SK-MEL-5 (cell line): ENCODE measurements at places on chromosomes 12 and 14.

- DNase-seq: peak; percentile 70
Observed at GRCh38 chr12:29591140-29592020, 93.9 kb upstream of the OVCH1 start.

DNA sequence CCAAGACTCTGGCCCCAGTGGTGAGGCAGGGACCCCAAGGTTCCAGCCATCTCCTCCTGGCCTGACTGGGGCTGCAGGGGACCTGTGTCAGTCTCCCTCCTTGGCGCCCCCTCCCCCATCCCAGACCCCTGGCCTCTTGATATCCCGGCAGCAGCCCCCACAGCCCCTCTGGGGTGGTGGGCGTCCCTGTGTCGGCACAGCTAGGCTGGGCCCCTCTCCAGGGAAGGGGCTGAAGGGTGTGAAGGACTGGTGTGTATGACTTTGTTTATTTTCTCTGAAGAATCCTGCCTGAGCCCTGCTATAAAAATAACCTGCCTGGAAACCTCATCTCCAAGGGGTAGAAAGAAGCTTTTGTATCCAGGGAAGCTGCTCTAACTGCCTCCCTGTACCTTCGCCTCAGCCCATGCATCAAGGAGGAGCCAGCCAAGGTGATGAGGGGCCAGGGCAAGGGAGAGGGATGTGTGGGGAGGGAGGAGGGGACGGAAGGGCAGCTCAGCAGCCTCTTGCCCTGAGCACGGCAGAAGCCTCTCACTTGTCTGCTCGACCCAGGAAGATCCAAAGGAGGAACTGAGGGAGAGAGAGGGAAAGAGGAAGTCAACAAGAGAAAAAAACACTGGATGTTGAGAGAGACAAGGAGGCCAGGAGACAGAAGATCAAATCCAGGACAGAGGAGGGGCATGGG is 25.4 kb upstream of the COL2A1 start:
- DNase-seq: no peak

DNA sequence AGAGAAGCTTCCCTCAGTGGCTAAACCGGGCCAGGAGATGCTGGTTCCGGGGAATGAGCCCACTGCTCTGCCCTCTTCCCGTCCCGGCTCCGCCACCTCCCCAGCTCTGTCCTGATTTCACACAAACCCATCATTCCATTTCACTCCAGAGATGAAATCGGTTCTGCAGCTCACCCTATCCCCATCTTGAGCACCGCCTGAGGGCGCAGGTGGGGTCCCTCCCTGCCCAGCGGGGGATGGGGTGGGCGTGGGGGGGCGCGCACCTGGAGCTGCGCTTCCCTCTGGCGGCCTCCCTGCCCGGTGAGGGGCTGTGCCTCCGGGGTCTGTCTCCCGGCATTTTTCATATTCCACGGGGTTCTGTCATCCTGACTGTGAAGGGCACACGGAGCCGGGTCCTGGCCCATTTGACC is 44.7 kb downstream of the NOC4L start:
- DNase-seq: no peak

DNA sequence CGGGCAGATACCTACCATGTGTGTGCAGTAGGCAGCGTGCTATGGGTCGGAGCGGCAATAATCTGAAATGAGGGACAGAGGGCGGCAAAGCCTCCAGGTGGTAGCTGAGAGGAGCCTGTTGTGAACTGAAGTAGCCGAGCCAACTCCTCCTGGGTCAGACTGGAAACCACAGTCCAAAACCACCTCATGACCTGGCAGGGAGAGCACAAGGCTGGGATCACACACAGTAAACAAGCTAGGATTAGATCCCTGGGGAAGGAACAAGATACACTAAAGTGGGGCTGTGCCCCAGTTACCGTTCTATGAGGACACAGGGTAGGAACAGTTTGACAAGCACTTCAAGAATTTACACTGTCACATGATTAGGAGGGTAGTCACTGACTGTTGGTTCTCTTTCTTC is 49.0 kb downstream of the AREL1 start:
- DNase-seq: no peak

DNA sequence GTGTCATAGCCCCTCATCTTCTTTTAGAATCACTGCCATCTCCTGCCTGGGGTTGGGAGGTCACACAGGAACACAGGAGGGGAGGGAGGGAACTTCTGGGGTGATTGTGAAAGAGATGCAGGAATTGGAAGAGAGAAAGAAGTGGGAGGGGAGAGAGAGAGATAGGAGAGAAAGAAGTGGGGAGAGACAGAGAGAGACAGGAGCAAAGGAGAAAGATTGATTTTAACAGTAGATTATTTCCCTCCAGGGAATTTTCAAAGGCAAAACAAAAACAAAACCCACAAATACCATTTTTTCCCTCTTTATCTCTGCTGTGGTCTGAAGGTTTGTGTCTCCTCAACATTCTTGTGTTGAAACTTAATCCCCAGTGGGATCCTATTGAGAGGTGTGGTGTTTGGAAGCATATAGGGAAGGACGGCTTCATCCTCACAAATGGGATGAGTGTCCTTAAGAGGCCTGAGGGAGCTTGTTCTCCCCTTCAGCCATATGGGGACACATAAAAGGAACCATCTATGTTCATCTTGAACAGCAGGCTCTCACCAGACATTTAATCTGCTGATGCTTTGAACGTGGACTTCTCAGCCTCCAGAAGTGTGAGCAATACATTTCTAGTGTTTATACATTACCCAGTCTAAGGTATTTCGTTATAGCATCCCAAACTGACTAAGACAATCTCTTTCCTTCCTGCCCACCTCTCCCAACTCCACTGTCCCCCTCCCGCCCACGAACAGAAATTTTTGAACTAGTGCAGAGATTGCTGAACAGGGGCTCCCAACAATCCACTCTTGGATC is 134.9 kb upstream of the MAX start:
- no peak for DNase-seq

GRCh38 chr12:123696646-123697045 is 15.5 kb upstream of the ATP6V0A2 start:
- peak; percentile 30 for DNase-seq

GRCh38 chr12:89351489-89352241 is 636 bp downstream of the DUSP6 start:
- no peak for DNase-seq

- DNase-seq: peak; percentile 68
Observed at GRCh38 chr14:102795060-102795925, 18.0 kb downstream of the TRAF3 start.

DNA sequence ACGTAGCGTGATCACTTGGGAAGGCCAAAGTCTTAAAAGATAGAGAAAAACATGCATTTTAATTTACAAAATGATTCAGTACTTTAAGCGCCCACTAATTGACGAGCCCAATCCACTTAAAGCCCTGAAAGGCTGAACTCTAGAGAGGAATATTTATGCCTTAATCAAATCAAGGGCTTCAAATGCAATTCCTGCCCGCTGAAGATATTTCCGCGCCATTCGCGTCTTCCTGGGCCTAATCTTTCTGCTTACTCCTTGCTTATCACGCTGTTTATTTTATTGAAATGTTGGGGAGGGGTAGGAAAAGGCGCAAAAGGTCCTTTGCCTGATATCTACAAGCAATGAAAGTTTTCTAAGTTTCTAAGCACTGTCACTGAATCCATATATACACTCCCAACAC is 4.0 kb downstream of the TBX3 start:
- DNase-seq: no peak

DNA sequence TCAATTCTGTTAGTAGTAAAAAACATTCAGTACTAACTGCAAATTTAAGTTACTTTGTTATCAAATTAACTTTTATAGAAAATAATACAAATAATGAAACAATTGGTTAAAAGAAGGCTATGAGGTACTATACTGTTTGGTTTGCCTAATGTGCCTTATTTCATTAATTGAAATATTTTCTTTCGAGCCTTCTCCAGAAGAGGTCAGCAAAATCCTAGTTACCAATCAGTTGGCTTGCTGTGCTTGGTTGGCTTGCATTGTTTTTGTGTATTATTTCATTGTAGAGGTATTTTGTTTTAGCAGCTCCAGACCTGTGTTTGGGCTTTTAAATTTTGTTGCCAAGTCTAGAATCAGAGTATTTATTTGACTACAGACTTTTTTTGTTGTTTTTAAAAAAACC is 68.5 kb downstream of the AEBP2 start:
- peak; percentile 38 for DNase-seq

DNA sequence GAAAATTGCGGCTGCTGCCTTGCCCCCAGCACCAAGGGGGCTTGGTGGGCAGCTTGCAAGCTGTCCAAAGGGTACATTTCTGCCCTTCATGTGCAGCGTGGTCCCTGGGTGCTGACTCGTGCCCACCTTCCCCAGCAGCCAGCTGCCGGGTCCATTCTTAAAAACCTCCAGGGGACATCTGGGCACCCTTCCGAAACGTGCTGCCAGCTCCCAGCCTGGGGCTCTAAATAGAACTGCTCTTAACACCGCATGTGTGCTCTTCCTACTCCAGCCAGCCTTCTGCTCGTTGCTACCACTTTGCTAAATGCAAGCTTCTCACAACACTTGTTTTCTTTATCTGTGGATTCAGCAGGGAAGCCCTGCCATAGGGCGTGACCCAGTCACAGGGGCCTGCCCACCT is 66.0 kb downstream of the RIMBP2 start:
- DNase-seq: no peak

DNA sequence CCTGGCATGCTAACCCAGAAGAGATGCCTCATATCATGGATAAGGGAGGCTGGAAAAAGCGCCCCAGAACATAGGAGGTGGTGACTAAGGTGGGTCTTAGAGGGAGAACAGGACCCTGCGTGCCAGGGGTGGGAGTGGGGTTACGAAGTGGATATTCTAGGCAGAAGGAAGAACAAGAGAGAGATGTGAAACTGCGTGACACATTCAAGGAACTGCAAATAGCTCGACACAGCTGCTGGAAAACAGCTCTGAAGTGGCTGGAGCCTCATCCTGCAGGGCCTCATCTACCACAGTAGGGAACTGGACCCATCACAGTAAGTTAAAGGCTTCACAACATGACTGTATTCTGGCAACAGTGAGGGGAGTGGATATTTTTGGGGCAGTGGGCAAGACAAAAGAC is 61.1 kb downstream of the RNF34 start:
- no peak for DNase-seq

DNA sequence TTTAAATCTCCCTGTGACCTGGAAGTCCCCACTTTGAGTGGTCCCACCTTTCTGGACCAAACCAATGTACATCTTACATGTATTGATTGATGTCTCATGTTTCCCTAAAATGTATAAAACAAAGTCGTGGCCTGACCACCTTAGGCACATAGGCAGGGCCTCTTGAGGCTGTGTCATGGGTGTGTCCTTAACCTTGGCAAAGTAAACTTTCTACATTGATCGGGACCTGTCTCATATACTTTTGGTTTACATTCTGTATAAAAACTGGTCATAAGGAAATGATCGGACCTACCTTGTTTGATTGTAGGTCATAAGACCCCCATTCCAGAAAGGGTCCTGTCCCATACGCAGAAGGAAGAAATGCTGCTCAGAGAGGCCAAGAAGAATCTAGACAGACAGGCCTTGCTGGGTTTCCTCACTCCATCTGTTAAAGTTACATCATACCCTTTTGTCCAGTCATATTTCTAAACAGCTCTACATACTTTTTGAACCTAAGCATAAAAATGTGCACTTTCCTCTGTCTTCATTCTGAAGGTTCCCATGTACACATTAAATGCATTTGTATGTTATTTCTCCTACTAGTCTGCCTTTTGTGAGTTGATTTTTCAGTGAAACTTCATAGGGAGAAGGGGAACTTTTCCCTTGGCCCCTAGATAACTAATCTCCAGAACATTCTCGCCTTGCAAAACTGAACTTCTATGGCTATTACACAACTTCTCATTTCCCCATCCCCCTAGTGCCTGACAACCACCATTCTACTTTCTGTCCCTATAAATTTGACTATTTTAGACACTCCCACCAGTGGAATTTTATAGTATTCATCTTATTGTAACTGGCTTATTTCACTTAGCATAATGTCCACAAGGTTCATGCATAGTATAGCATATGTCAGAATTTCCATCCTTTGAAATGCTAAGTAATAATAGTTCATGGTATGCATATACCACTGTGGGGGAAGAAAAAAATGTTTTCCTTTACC is 30.2 kb upstream of the CPM start:
- DNase-seq: no peak

- DNase-seq: peak; percentile 77
Observed at GRCh38 chr12:47079468-47079980, at the start of the genes AMIGO2 and PCED1B. AMIGO2 (minus strand) TSS chr12:47079959; CDS start chr12:47079002, 957 bp downstream. PCED1B (plus strand) TSS chr12:47079621; CDS start chr12:47235064, 155,443 bp downstream.

DNA sequence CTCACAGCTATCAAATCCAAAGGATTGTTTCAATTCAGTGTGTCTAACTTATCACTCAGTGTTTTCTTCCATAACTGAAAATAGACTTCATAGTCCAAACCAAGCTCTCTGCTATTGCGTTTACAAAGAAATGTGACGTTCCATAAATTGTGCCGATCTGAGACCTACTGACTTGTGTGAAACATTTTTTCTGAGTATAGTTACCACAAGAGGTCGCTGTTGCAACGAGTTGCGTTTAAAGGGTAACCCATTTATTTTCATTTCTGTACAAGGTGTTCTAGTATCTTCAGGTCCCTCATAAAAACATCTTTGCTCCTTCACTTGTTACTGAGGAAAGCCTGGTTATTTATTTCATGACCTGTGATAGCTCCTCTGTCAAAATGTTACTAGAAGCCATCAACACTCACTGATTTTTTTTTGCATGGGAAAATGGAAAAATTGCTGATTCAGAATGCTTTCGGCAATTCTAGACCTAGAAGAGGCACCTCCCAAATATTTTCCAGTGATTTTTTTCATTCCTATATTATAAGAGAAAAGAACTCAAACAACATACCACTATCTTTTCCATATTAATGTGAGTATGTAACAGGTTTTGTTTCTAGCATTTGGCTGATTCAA is 60.9 kb upstream of the OR4E1 start:
- peak; percentile 77 for DNase-seq

- no peak for DNase-seq
Observed at GRCh38 chr14:73394317-73394716, 64.0 kb downstream of the NUMB start.

DNA sequence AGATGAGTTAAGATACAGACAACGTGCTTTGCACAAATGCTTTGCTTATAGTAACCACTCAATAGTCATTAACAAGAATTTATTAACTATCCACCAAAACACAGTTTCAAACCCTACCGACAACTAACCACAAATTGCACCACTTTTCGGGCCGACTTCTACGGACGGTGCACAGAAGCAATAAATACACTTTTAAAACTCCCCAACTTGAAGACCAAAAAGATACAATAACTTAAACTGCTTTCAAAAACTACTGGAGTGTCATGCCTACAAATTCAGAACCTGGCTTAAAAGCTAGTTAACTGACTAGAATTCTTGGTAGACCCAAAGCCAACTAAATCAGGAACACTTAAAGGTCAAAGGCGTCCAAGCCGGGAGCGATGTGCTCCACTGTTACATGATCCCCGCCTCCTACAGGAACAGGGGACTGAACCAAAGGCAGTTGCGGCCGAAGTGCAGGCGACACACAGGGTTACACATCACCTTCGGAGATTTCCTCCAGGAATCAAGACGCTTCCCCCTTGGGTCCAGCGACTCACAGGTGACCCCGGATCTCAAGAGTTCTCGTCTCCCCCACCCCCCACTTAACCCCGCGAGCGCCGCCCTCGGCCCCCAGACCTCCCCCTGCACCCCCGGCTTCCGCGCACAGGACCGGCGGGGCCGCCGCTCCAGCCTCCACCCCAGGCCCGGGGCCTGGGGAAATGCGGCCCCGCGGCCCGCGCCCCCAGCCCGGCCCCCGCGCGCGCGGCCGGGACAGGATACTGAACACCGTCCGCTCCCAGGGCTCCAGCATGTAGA is 507 bp downstream of the SPTSSA start:
- DNase-seq: peak; percentile 55
